ENCODE measurements at places on chromosomes 16 and 17.
A peak's percentile ranks its signal among the peaks of the same experiment; 100 is the strongest.

GRCh38 chr17:58136669-58137279 is 11.4 kb upstream of the OR4D1 start:
- no peak for DNase-seq

DNA sequence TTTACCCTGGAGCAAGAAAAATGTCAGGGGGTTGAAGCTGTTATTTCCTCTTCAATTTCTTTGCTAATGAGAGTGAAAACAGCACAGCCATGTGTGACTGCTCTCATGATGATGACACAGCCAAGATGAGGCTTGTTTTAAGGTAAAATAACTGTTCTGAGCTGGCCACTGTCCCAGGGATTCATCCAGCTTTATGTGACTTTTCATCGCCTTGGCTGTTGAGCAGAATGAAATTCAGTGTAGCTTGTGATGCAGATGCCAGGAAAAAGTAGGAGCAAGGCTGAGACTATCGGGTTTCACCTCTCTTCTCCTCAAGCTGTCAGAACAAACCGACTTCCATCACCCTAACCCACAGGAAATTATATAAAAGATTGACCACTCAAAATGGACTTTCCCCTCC is 361.8 kb upstream of the CDH5 start:
- DNase-seq = no peak

DNA sequence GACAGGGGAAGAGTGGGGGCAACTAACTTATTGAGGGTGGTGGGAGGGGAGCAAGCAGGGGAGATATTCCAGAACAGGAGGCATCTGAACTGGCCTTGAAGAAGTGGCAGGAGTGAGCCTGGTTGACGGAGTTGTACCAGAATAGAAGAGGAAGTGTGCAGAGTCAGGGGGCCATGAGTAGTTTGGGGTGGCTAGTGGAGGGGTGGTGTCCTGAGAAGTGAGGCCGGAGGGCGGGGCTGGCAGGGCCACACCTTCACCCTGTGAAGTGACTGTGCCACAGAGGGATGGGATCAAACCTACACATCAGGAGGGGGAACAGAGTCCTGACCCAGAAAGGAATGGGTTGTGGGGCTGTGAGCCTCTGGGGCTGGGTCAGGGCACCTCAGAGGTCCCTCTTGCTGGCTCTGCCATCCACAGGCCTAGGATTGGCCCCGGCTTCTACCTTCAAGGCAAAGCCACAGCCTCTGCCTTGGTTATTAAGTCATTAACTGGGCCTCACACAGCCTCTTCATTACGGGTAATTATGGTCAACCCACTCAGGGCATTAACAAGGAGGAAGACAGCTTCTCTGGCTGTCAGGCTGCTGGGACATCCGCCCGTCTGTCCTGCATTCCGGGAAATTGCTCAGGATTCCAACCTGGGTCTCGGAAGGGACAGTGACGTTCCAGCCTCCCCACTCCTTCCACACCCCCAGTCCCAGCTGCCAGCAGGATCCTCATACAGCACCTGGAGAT is 12.7 kb downstream of the SPNS2 start:
- no peak for DNase-seq

DNA sequence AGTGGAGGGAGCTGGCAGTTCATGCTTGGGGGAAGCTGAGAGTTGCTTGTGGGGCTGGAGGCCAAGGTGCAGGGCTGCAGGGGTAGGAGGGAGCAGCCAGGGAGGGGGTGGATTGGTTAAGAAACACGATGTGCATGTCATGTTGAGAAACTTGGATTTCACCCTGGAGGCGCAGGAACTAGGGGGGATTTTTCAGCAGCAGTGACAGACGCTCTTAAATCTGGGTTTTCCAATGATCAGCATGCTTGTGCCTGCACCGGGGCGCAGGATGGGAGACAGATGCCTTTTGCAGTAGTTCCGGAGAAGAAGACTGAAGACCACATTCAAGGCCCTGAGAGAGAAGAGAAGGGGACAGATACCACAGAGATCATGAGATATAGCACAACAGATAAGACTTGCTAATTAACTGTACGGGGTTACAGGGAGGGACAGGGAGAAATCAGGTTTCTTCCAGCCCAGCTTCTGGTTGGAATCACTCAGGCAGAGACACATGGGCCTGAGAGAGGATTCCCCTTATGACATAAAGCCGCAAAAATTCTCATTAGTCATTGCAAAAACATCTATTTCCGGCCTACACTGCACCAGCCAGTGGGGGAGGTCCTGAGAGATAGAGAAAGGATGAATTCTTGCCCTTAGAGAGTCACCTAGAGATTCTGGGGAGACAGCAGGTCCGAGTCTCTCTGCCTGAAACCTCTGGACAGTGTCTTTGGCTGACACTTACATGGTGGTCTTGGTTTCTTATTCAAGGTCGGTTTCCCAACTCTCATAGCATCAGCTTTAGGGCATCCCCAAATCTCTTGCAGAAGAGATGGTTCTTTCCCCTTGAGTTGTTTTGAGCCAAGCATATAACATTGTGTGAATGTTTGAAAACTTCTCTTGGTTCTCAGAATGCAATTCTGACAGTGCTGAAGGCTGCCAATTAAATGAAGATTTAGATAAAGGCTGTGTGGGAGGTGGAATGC is 27.1 kb downstream of the CDH13 start:
- DNase-seq = peak; percentile 97

- no peak for DNase-seq
These were observed 33.3 kb downstream of the TLE7 start for GRCh38 chr16:71408536-71408935.

DNA sequence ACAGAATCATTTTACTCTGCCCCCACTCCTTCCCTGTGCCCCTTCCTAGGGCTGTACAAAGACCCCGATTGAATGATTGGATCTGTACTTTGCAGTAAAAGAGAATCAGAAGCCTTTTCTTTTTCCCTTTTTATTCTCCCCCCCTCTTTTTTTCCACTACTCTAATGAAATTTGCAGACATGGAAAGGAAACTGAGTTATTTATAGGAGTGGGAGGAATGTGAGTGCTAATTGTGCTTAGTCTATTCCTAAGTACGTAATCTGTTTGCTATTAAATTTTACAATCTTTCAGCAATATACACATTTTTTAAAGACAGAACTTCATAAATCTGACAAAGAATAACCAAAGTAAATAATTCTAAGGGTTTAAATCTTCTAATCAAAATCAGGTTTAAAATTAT is 314.3 kb downstream of the MAP2K6 start:
- DNase-seq = no peak

- no peak for DNase-seq
These were observed 35.9 kb downstream of the IRX6 start for GRCh38 chr16:55359946-55360345.

DNA sequence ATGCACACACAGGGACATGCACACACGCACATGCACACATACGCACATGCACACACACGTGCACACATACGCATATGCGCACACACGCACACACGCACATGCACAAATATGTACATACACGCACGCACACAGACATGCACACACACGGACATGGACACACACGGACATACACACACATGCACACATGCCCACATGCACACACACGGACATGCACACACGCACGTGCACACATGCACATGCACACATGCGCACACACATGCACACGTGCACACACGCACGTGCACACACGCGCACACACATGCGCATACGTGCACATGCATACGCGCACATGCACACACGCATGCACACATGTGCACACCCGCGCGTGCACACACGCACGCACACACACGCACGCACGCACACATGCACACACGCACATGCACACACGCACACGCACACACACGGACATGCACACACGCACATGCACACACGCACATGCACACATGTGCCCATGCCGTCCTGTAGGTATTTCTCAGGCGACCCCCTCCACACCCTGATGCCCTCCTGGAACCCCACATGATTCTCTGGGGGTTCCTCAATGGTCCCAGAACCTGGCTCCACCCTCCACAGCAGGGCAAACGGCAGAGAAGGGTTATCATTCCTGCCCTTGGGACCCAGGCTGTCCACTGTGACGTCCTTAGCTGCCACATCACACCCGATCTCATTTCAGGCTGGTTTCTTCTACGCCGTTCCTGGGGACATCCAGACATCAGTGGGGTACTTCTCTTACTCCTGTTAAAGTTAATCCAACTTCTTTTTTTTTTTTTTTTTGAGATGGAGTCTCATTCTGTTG is 9.6 kb upstream of the RBFOX3 start:
- DNase-seq = no peak

- DNase-seq = peak; percentile 35
These were observed 1.6 kb downstream of the PRSS41 start for GRCh38 chr16:2799859-2800226.

DNA sequence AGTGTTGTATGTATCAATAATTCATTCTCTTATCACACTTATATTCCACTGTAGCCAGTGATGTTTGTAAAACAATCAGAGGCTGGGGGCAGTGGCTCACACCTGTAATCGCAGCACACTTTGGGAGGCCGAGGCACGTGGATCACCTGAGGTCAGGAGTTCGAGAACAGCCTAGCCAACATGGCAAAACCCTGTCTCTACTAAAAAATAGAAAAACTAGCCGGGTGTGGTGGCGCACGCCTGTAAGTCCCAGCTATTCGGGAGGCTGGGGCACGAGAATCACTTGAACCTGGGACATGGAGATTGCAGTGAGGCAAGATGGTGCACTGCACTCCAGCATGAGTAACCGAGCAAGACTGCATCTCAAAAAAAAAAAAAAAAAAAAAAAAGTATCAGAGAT is 217.0 kb downstream of the CPPED1 start:
- DNase-seq = no peak

GRCh38 chr17:49604314-49604869 is 28.7 kb downstream of the NXPH3 start:
- no peak for DNase-seq
